AG09309 (cell line): ENCODE measurements at places on chromosomes 4 and X.

GRCh38 chrX:147693511-147693910, 218.2 kb upstream of the FMR1 start:
- no peak for DNase-seq

- DNase-seq, result no peak
Observed at GRCh38 chr4:19700992-19701391, 550.7 kb upstream of the SLIT2 start.

- no peak for DNase-seq
Observed at GRCh38 chr4:15898902-15899301, 39.6 kb downstream of the FGFBP1 start.

DNA sequence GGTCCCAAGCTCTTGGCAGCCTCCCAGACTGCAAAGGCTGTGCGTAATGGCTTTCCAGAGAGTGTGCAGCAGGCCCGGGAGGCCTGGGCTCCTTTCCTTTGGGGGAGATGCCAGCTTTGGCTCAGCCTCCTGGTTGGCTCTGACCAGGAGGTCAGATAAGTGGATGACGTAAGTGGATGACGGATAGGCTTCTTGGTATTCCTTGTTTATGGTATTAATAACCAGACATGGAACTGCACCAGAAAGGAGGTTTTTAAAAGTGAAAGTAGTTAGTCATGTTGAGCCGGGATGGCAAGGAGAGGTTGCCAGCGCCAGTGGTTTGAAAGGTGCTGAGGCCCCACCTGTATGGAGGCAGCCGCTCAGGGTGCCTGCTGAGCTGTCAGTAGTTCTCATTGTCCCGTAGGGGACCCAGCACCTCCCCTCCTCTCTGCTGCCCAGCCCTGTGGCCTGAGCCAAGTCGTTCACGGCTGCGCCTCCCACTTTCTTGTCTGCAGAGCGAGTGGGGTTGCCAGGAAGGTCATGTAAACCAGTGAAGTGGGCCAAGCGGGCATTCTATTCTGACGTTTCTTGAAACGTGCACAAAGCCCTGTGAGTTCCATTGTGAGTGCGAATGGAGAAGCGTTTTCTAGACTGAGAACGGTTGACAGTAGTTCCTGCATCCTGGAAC, 28.7 kb upstream of the STOX2 start:
- DNase-seq, result peak; percentile 23

DNA sequence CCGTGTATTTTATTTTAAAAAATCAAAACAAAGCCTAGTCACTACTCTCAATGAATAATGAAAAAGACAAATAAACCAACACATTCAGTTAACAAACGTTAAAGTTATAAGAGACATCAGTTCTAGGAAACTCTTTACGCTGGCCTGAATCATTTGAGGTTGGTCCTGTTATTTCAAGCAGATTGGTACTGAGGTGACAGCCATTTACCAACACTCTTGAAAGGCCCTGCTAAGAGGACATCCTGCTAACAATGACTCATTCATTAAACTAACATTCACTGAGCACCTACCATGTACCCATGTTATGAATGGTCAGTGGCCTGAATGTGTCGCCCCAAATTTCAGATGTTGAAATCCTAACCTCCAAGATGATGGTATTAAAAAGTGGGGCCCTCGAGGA, 57.1 kb upstream of the ADGRG2 start:
- no peak for DNase-seq

GRCh38 chrX:136204571-136204970, 46.6 kb downstream of the MAP7D3 start:
- DNase-seq, result no peak

- DNase-seq, result no peak
Observed at GRCh38 chr4:141548791-141549190, 87.6 kb upstream of the IL15 start.

GRCh38 chr4:72525938-72526337, 43.1 kb downstream of the ADAMTS3 start:
- DNase-seq, result peak; percentile 20

DNA sequence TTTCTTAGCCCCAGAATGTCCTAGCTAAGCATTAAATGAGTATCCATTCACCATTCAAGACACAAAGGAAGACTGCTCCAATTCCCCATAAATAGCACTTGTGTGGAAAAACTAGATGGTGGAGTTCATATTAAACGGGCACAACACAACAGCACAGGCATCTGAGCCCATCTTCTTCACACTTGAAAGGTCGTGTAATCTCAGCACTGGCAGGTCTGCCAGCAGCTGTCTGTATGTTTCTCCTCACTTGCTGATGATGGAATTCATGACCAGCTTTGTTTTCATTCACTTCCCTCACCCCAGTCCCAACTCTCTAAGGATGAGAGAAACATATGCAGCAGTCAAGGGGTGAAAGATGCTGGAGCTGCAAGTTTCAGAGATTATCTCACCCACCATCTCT, 148.7 kb downstream of the AFAP1 start:
- DNase-seq, result no peak

- no peak for DNase-seq
Observed at GRCh38 chr4:143207555-143207954, 22.8 kb downstream of the USP38 start.

GRCh38 chrX:19072372-19072771, 49.9 kb downstream of the ADGRG2 start:
- no peak for DNase-seq

GRCh38 chr4:59597536-59598329, 1602.4 kb upstream of the ADGRL3 start:
- no peak for DNase-seq

DNA sequence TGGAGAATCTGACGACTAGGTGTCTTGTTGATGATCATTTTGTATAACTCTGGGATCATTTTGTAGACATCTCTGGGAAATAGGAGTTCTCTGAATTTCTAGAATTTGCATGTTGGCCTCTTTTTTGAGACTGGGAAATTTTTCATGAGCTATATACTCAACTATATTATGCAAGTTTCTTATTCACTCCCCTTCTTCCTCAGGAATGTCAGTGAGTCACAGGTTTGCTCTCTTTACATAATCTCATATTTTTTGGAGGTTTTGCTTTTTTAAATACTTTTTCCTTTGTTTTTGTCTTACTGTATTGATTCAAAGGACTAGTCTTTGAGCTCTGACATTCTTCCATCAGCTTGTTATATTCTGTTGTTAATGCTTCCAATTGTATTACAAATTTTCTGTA, 1324.2 kb downstream of the TECRL start:
- DNase-seq, result no peak

DNA sequence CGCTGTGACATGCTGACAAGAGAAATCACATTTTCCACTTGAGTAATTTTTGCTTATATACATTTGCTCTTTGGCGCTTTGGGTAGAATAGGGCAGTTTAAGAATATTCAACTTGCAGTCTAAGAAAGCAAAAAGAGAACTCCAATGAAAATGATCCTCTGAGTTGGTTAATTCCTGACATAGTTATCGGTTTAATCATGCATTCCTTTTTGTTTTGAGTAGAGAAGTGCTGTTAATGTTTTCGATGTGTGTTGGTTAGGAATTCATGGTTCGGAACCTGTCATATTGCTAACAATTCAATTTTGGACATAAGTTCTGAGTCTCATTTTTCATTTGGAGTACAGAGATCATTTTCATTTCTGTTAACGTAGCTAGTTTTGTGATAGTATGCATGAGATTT, 700.6 kb upstream of the PITX2 start:
- peak; percentile 37 for DNase-seq

- no peak for DNase-seq
Observed at GRCh38 chr4:168028970-168029597, 63.3 kb upstream of the ANXA10 start.

DNA sequence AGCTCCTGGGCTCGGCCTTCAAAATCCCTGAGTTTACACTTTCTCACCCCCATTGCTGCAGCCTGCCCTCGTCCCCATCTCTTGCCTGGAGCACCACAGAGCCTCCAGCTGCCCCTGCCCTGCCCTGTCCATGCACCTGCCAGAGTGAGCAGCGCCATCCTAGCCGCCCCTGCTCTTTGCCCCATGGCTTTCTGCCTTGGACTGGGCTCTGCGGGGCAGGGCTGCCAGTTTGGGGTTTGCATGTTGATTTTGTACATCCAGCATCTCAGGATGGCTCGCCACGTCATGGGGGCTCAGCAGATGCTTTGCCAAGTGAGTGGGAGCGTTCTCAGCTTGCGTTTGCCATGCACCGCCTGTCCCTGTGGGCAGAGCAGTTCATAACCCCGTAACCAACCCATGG, 67.1 kb upstream of the HGFAC start:
- DNase-seq, result no peak

DNA sequence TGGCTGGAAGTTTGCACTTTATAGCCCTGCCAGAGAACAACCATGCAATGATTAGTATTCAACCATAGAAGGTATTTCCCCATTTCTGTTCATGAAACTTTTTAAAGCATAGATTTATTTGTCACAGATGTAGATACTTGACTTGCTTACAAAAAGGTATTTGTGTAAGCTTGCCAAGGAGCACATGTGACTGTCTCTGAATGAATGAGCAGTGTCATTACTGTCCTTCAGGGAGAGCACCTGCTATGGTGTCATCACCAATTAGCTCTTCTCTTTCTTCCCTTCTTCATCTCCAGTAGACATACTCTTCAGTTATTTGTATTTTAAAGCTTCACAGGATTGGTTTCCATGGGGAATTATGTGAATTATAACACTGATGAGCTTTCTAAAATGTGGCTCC, 1064.7 kb upstream of the GRIA3 start:
- DNase-seq, result no peak

DNA sequence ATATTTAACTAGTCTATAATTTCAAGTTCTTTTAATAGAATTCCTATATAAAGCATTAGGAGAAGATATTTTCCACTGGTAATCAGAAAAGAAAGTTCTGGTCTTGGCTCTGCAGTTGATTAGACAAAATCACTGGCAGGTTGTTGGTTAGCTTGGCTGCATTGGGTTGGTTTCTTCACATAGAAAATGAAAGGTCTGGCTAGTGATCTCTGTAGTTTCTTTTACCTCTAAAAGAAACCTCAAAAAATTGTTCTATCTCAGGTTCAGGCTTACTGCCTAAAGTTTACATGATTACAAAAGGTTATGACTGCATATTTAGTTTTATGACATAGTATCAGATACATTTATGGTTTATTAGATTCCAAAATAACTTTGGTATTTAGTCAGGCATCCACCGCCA, 95.8 kb upstream of the NAP1L5 start:
- DNase-seq, result no peak

GRCh38 chr4:41537292-41537890, 566 bp upstream of the LIMCH1 start:
- no peak for DNase-seq

GRCh38 chr4:55561889-55562288, 15.2 kb upstream of the CLOCK start:
- DNase-seq, result no peak

- DNase-seq, result no peak
Observed at GRCh38 chr4:104967034-104967401, 179.7 kb upstream of the TET2 start.

- no peak for DNase-seq
Observed at GRCh38 chr4:37988670-37989069, 28.5 kb downstream of the PTTG2 start.

DNA sequence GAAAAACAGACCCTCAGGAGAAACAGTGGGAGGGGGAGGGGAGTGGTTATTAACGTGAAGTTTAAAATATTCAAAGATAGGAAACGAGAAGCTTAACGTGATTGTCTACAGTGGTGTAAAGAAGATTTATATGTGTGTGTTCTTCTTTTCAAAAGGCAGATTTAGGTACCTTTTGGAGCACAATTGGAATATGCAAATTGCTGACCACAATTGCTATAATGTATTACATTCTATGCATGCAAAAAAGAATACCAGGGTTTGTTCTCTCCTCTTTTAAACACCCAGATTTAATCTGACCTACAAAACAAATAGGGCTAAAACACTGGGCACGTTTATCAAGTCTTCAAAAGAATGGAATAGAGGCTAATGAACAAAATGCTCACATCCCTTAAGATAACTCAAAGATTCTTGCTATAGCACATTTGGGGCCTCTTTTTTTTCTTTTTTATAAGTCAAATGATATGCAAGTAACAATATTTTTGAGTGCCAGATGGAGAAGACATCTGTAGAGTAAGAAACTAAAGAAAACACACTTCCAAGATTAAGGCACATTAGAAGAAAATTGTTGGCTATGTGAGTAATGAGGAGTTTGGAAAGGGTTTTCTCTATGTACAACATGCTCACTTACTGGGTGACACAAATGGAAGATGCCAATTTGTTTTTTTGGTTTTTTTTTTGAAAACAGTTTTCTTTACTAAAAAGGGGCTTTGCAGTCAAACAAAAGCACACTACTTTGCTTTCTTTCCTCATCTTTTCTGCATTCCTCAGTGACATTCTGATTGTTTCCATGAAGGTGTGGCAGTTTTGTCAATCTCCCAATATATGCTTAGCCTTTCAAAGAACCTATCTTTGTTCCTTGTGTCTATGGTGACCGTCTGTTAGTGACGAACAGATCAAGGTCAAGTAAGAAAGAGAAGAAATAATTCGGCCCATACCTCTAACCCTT, 240.3 kb downstream of the PALLD start:
- DNase-seq, result no peak

- peak; percentile 0 for DNase-seq
Observed at GRCh38 chr4:101419336-101420135, 72.2 kb upstream of the PPP3CA start.

- no peak for DNase-seq
Observed at GRCh38 chr4:151835467-151835866, 74.7 kb upstream of the GATB start.

GRCh38 chr4:137644201-137644600, 111.9 kb upstream of the PCDH18 start:
- peak; percentile 14 for DNase-seq

GRCh38 chr4:148651991-148652390, 209.8 kb upstream of the NR3C2 start:
- no peak for DNase-seq

DNA sequence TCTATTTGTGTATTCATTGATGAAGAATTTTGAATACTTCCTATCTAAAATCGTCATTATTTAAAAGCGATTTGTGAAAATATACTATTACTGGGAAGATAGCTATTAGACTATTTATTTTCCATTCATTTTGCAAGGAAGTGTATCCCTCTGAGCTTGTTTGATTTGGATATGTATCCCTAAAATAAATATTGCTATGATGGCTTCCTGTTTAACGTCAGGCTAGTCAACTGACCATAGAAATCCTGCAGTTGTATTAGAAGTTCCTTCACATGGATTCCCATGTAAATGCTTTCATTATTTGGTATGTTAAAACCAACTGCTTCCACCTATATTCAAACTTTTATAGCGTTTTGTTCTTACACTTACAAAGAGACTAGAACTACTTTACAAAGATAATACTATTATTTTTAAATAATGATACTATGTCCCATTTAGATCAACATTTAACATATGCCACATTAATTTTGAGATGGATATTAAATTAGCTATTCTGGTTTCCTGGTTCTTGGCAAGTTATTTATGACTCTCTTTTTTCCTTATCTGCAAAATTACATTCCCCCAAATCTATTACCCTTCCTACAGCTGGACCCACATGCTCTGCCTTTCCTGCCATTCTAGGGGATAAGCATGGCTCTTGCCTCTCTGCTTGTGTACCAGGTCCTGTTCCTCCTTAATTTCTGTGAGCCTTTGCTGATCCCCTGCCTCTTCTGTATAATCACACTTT, 26.7 kb upstream of the PDE5A start:
- no peak for DNase-seq

- peak; percentile 27 for DNase-seq
Observed at GRCh38 chrX:34918856-34919255, 23.7 kb upstream of the FAM47B start.
